Naive thymus-derived CD4-positive, alpha-beta T cell (primary cell): ENCODE measurements at places on chromosomes 16 and 17.

DNA sequence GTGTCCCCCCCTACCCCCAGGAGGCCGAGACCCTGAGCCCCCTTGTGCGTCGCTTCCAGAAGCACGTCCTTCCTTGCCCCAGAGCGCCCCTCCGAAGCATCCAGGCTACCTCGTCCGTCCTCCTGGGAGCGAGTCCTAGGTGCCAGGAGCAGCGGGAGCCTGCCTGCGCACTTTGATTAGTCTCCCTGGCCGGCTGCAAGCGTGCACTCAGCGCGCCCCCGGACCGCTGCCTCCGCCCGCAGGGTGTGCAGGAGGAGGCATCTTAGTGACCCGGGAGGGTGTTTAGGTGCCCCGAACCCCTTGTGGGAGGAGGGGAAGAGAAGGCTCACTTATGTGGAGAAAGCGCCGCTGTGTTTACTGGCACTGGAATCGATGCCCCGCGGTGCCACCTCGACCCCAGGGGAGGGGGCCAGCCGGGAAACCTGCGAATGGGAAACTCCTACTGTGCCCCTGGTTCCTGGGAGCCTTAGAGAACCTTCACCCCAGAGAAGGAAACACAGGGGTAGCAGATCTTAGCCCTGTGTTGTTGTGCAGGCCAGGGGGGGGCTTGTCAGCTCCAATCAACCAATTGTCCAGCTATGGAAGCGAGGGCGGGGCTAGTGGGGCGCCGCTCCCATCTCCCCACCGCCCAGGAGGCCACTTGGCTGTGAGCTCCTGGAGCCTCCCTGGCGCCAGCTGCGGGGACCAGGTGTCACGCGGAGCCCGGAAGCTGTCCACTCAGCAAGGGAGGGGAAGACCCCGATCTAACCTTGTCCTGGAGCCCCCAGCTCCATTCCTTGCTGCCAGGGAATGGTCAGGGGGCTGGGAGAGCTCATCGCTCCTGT is 922.8 kb upstream of the EEF2KMT start:
- DNase-seq, result no peak

GRCh38 chr16:11768849-11769248 is 26.2 kb upstream of the TXNDC11 start:
- DNase-seq, result no peak

GRCh38 chr16:21227866-21228265 is 5.6 kb upstream of the ANKS4B start:
- no peak for DNase-seq

DNA sequence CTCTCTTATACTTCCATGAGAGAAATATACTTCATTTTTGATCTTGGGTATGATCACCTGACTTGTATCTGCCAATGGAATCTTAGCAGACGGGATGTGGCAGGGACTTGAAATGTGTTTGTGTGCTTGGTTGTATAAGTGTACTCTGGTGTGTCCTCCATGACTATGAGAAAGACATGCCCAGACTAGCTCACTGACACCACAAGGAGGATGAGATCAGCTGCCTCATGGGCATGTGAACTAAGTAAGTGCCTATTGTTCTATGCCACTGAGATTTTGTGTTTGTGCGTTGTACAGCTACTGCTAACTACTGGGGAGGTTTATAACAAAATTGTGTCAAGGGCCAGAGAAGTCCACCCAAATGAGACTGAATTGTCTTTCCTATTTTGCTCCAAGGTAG is 402.2 kb upstream of the SALL1 start:
- DNase-seq, result no peak

GRCh38 chr16:30658731-30659506 is 688 bp downstream of the FBRS start:
- no peak for DNase-seq

- no peak for DNase-seq
Observed at GRCh38 chr17:82345151-82345976, 11.8 kb upstream of the SECTM1 start.

- DNase-seq, result no peak
Observed at GRCh38 chr17:70622368-70623260, 453.3 kb downstream of the KCNJ2 start.

GRCh38 chr17:78272181-78272913 is 40.9 kb downstream of the TMEM235 start:
- peak; percentile 87 for DNase-seq

DNA sequence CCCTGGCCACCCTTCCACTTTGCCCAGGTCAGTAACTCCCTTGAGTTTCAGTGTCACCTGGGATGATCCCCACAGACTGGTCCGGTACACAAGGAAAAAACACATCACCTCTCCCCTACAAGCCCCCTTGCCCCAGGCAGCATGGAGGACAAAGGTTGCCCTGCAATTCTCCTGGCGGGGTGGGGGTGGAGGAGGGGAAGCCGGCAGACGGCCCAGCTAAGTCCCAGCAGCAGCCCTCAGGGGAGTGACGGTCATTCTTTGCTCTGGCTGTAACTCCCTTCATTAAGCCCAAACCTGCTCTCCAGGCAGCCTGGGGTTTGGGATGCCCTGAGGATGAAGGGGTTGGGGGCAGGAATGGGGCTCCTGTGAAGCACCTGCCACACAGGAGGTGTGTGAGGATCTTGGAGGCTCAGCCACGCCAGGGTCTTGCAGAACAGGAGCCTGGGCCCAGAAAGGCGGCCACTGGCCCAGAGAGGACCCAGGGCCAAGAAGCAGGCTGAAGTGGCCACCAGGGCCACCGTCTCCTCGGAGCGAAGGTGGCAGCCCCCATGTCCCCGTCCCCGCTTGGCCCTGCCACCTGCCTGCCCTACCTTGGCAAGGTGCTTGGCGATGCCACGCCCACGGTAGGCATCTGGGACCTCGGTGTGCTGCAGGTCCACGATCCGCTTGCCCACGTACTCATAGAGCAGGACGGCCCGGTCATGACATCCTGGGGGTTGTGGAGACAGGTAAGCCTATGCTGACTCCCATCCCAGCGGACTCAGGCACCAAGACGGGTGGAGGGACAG is 9.5 kb downstream of the NATD1 start:
- no peak for DNase-seq

DNA sequence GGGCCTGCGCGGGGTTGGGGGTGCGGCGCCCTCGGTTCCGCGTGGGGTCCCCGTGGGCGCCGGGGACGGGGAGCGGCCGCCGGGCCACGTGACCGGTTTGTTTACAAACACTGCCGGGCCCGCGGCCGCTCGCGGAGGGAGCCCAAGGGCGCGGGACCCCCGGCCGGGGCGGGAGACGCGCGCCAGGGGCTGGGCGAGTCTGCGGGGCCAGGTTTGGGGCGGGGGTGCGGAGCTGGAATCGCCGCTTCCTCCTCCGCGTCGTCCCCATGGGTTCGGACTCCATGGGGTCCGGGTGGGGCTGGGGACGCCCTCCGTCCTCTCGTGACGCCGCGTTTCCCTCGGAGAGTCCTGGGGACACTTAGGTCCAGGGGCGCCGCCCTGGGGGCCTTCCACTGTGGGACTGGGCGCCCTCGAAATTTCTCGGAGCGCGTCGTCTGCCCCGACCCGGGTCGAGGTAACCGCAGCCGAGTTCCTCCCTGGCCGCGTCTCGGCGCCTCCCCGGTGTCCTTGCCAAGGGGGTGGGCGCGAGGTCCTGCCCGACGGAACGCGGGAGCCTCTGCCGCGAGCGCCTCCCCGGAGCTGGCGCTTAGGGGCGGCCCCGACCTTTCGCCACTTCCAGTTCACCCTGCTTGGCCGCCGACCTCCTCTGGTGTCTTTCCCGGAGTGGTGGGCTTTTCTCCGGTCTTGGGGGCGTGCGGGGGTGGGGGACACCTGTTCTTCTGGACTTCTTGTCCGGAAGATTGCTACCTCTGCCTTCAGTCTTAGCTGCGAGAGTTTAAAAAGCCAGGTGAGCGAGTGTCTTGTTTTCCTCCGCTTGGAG is 684 bp downstream of the YPEL2 start:
- no peak for DNase-seq
